ENCODE measurements at places on chromosomes 7 and 10.

DNA sequence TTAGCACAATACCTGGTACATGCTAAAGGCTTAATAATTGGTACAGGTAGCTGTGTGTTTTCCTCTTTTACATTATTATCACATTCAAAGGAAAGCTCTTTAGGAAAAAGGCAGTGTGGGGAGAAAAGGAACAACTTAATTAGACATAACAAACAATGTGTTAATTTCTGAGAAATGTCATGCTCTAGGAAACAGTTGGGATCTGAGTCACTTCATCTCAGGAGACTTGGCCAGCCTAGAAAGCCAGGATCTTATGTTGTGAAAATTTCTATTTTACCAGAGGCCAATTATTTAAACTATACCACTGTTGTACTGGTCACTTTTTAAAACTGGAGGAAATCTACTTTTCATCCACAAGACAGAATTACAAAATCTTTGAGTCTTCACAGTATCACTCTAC is 39.6 kb downstream of the ARMH3 start:
- DNase-seq = no peak

DNA sequence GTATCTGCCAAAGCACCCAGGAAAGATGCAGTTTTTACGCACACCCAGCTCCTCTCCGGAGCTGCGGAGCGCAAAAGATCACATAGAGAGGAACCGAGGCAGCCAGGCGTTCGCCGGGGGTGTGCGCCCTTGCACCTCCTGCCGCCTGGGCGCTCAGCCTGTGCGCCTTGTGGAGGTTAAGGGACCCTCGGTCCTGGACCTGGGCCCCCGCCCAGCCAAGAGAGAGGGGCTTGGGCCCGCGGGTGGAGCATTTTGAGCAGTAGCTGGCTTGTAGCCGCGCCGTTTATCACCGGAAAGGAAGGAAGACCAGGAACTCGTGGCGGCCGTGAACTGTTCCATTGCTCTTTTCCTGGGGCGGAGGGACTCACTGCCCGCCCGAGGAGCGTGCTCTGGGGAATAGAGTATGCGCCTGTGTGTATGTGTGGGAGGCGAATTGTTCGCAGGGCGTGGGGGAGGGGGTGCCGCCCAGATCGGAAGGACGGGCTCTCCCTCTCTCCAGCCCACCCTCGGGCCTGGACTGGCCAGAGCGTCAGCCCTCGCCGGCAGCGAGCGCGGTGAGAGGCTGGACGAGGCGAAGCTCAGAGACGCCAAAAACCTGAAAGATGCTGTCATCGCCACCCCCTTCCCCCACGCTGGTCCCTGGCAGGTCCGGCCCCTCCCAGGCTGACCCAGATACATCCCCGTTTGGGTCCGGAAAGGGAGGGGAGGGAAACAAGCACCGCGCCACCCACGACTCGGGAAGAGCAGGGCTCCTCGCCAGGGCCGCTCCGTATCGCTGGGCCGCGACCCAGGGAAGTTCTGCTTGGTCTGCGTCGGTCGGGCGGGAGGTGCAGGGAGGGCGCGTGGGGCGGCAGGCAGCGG is 1.2 kb upstream of the WNT2 start:
- peak; percentile 35 for DNase-seq

DNA sequence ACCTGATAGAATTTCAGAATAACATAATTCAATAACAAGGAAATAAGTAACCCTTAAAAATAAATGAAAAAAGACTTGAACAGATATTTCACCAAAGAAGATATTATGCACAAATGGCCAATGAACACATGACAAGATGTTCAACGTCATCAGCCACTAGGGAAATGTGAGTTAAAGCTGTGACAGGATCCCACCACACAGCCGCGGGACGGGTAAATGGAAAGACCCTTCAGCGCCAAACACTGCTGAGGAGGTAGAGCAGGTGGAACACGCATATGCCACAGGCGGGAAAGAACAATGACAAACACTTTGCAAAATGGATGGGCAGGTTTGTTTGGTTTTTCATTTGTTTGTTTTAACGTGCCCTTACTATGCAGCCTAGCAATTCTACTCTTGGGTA is 86.1 kb upstream of the RNF32 start:
- DNase-seq = no peak

GRCh38 chr7:135745703-135746312 is 2.8 kb downstream of the FAM180A start:
- DNase-seq = no peak

DNA sequence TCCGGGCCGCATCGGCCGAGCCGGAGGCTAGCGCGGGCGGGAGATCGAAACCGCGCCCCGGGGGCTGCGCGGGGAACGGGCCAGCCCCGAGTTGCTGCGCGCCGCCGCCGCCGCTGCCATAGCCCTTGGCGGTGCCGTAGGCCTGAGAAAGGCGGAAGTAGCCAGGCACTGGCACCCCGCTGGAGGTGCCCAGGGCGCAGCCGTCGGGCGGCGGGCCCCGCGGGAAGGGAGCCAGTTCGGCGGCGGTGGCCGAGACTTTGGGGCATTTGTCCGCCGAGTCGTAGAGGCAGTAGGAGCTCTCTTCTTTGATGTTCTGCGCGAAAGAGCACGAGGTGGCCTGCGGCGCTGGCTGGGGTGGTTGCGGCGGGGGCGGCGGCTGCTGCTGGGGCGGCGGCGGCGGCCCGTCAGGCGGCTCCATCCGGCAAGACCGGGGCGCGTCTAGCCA is 587 bp downstream of the HOXA10 start:
- no peak for DNase-seq

GRCh38 chr10:86253091-86254072 is 113.2 kb downstream of the GRID1 start:
- DNase-seq = no peak

DNA sequence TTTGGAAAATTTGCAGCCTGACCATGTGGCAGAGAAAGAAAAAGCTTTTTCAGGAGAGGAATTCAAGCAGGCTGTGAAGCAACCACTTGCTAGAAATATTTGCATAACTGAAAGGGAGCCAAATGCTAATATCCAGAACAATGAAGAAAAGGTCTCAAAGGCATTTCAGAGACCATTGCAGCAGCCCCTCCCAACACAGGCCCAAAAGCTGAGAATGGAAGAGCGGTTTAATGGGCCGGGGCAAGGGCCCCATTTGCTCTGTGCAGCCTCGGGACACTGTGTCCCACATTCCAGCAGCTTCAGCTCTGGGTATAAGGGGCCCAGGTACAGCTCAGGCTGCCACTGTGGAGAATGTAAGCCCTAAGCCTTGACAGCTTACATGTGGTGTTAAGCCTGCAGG is 918.1 kb upstream of the POT1 start:
- DNase-seq = no peak

DNA sequence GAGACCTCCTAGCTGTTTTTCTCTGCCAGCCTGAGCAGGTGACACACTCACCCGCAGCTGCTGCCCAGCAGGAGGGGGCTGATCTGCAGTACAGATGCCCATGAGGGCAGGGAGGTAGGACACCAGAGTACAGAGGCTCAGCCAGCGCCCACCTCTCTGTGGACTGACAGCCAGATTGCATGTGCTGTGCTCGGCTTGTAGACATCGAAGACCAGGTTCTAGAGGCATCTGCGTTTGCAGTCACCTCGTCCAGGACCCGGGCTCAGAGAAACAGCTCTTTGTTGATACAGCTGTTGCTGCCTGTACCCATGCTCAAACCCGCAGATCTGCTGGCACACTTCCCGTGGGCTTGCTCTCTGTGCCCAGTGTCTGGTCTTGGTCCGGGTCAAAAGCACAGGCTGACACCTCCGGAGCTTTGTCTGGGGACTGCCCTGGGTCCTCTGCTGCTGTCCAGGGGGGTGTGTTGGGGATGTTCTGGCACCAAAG is 224.7 kb downstream of the GLRX3 start:
- DNase-seq = no peak

DNA sequence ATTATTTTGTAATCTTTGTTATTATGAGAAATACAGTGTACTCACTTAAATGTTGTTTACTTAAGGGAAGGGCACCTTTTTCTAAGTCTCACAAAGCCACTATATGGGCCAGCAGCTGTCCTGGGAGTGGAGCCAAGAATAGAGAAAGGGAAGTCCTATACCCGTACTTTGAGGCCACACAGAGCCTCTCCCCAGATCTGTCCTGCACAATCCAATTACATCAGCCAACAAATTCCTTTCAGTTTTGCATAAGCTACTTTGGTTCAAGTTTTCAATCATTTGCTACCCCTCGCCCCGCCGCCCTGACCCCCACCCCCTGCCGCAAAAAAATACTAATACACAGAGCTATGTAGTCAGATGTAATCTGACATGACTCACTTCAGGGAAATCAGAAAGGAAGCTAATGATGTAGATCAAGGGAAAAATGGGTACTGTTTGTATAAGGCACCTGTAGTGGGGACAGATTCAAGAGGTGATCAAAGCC is 297.4 kb upstream of the NEBL start:
- no peak for DNase-seq

DNA sequence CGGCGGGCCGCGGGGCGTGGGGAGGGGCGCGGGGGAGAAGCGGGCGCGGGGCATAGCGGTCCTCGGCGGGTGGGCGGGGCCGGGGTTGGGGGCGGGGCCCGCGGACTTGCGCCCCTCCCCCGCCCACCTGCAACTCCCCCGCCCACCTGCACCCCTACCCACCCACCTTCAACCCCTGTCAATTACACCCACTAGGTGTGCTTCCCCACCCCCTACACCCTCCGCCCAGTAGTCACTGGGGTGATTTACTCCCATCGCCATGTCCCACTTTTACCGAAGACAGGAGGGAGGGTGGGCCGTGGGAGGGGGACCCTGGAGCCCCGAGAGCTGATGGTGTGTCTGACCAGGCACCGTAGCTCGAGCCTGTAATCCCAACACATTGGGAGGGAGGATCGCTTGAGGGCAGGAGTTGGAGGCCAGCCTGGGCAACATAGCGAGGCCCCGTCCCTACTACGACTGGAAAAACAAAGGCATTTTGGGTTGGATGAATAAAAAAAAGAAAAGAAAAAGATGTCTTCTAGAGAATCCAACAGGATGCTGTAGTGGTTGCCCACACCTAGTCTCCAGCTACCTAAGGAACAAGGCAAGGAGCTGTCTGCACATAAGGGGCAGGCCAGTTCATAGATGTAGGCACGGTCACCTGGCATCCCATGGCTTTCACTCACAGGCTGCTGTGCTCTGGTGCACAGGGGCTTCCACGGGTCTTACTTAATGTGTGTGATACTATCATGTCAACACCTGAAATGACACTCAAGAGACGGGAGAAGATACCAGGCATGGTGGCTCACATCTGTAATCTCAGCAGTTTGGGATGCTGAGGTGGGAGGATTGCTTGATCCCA is 761 bp downstream of the KCTD7 start:
- peak; percentile 35 for DNase-seq

DNA sequence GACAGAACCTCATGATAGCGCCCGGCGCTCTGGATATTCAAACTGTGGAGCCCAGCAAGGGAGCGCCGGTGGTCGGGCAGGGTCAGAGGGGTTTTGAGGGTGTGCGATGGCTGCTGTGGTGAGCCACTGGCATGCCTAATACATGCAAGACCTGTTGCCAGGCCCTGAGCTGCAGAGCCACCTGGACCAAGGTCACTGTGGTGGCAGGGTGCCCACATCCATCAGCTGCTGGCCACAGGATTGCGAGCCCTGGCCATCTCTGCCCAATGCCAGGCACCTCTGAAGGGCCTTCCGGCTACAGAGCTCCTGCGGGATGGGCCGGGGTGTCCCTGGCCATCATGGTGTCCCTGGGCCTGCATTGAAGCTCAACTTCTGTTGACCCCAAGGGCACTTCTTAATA is 123.0 kb upstream of the TNRC18 start:
- DNase-seq = no peak

DNA sequence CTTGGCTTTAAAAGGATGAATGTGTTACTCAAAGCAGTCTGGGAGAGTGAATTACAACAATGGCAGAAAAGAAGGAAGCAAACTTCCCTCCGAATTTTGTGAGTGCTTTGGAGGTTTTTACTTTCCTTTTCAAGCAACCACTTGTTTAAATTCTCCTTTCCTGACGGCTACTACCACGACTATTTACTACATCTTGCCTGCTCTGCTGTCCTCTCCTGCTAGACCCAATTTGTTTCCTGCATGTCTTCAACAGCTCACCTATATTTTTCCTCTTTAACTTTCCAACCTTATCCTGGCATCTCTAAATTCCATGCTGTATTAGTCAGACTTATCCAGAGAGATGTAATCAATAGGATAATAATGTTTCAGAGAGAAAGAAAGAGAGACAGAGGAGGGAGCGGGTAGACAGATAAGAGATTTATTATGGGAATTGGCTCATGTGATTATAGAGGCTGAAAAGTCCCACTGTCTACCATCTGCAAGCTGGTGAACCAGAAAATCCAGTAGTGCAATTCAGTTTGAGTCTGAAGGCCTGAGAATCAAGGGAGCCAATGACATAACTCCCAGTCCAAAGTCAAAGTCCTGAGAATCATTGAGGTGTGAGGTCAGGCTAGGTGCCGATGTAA is 42.8 kb upstream of the SLC13A1 start:
- no peak for DNase-seq

DNA sequence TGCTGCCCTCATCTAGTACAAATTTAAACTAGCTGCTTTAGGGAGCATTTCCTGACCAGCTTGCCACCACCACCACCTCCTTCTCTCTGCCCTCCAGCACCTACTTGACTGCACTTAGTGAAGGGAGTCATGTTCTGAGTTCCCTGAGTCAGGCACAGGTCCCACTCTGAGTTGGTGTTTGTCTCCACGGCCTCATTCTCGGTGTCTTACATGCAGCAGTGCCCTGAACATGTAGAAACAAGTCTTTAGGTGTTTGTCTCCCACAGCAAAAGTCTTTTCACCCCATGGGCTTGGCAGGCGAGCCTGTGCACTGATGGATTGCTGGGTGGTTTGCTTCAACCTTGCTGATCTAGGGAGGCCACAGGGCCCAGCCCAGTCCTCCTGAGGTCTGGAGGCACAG is 16.9 kb downstream of the TSPAN14 start:
- no peak for DNase-seq

DNA sequence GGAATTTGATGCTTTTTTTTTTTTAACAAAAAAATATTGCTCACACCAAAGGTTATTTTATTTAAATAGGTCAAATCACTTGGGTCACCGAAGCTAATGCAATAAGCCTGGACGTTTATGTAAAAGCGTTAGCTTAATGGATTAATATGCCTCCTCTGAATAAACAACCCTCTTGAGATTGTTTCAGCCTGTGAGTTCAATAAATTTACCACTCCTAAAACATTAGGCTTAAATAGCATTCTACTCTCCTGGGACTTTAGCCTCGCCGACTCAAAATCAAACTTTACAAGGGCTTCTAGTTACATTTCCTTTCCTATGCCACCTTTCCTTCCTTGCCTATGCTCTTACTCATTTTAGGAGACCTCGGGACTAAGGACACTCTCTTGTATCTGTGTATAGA is 79.3 kb downstream of the DNAJB9 start:
- no peak for DNase-seq

- DNase-seq = no peak
These were observed 7.3 kb downstream of the ELMO1 start for GRCh38 chr7:37441386-37441760.

GRCh38 chr10:77639756-77640155 is 2.1 kb upstream of the KCNMA1 start:
- DNase-seq = no peak

GRCh38 chr10:4532976-4533375 is 293.0 kb upstream of the AKR1E2 start:
- DNase-seq = no peak

All from neuronal stem cell (in vitro differentiated cells).